ENCODE measurements at places on chromosomes 4 and X.

DNA sequence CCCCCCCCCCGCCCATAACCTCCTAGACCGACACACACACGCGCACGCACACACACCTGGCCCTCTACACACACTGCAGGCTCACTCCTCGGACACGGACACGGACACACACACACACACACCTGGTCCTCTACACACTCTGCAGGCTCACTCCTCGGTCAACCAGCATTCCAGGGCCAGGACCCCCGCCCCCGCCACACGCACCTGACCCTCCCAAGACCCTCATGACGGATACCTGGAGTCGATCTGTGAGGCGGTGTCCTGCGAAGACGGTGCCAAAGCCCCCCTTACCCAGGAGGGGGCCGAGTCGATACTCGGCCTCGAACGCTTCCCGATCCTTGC, 552 bp downstream of the PIM2 start:
- H3K27ac ChIP-seq = peak overlapping the region; percentile 88
- DNase-seq = no peak
- H3K36me3 ChIP-seq = peaks cover 56% of the 10 kb centered on the region
- H3K4me1 ChIP-seq = peaks cover 53% of the 10 kb centered on the region

- peak overlapping the region; percentile 95 for H3K27ac ChIP-seq
- H3K27me3 ChIP-seq = no peaks in the 10 kb centered on the region
- peak; percentile 22 for DNase-seq
- H3K4me1 ChIP-seq = peaks cover 11% of the 10 kb centered on the region
- H3K4me3 ChIP-seq = peak overlapping the region; percentile 95
Measured at GRCh38 chrX:51893931-51894696, 691 bp downstream of the MAGED1 start.

GRCh38 chr4:102454268-102454667, 46.9 kb upstream of the NFKB1 start:
- H3K27me3 ChIP-seq = no peaks in the 10 kb centered on the region
- H3K36me3 ChIP-seq = no peaks in the 10 kb centered on the region
- H3K4me1 ChIP-seq = peaks cover 6% of the 10 kb centered on the region
- no peak overlapping the region for H3K4me3 ChIP-seq

DNA sequence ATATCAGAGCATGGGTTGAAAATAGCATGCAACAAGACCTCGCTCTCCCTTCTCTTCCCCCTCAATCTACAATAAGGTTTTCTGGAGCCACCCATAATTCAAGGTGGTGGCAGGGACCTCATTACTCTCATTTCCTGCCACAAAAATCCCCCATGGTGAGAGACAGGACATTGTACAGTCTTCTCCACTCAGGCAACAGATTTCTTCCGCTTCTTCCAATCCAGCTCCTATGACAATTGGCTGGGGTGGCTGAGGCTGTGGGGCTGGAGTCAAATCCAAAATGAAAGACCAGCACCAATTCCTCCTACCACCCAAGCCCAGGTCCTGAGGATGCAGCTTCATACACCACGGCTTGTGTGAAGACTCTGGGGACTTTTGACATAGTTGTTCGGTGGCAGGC, 40.3 kb upstream of the NKRF start:
- no peak overlapping the region for H3K4me3 ChIP-seq
- no peaks in the 10 kb centered on the region for H3K27me3 ChIP-seq
- peaks cover 15% of the 10 kb centered on the region for H3K36me3 ChIP-seq

DNA sequence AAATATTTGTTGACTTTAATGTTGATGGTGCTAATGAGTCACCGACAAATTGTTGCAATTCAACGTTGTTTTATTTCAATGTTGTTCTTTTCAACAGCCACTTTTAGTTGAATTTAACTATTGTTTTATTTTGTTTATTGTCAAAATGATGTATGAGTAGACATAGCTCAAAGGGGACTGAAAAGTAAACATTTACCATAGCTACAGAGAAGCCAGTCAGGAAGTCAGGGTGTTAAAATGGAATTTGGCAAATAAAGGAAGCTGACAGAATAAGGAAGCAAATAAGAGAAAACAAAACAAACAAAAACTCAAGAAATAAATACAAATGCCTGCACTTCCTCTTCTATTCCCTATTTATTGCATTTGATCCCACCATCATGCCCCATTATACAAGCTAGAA, 648.4 kb upstream of the HTR2C start:
- H3K36me3 ChIP-seq = peaks cover 6% of the 10 kb centered on the region
- no peak overlapping the region for H3K4me3 ChIP-seq
- H3K27ac ChIP-seq = no peak overlapping the region
- no peak for DNase-seq
- peaks cover 20% of the 10 kb centered on the region for H3K4me1 ChIP-seq

GRCh38 chr4:177047851-177048174, 255.1 kb upstream of the VEGFC start:
- H3K4me1 ChIP-seq = no peaks in the 10 kb centered on the region
- no peaks in the 10 kb centered on the region for H3K36me3 ChIP-seq
- DNase-seq = no peak

- H3K27me3 ChIP-seq = no peaks in the 10 kb centered on the region
- peaks cover 8% of the 10 kb centered on the region for H3K4me1 ChIP-seq
- DNase-seq = no peak
- no peak overlapping the region for H3K27ac ChIP-seq
Measured at GRCh38 chr4:188780686-188781085, 641.4 kb downstream of the TRIML1 start.
